ENCODE measurements at places on chromosomes 12 and 14.

- DNase-seq: no peak
Observed at GRCh38 chr14:37544407-37544806, 50.6 kb downstream of the FOXA1 start.

GRCh38 chr14:65753061-65753460, 340.5 kb downstream of the FUT8 start:
- DNase-seq: no peak

- no peak for DNase-seq
Observed at GRCh38 chr12:68403296-68403695, 71.1 kb upstream of the MDM1 start.

GRCh38 chr14:100187247-100187833, 27.9 kb upstream of the DEGS2 start:
- DNase-seq: no peak

GRCh38 chr14:92988786-92989755, 66.1 kb downstream of the CHGA start:
- DNase-seq: no peak

DNA sequence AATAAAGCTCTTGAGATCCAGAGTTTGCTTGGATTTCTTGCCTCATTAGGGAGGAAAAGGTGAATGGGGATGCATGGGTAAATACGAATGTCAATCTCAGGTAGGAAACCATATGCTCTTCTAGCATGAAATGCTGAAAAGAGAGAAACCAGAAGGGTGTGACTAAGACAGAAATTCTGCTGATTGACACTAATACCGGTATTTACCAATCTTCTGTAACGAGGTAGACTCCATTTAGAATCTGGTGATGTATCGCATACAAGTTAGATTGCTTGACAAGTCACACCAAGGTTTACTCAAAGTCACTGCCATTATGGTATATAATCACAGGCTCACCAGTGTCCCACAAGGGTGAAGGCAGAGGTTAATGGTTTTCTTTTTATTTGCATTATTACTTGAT, 337.9 kb downstream of the NRXN3 start:
- no peak for DNase-seq

GRCh38 chr12:2640281-2640680, 154.5 kb upstream of the FKBP4 start:
- DNase-seq: no peak

- no peak for DNase-seq
Observed at GRCh38 chr12:39287817-39288216, 155.1 kb downstream of the KIF21A start.

- no peak for DNase-seq
Observed at GRCh38 chr14:89252887-89253532, 164.0 kb downstream of the FOXN3 start.

GRCh38 chr12:130225347-130225746, 63.1 kb downstream of the FZD10 start:
- DNase-seq: no peak

DNA sequence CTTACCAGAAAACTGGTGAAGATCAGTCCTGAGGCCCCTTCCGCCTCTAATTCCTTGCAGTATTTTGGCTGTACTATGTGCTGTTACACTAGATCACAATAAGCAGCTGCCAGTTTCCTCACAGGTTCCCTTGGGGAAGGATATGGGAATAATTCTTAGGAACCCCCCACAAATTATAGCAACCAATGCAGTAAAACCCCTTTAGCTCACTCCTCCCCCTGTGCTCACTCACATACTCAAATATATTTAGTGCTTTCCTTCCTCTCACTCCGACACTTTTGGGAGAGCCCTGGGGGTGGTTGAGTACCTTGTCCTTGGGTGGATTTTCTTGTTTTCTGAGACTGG, 162.7 kb downstream of the ETV6 start:
- no peak for DNase-seq

Data from Caki2 (cell line).